LHCN-M2 (cell line): ENCODE measurements at places on chromosomes 4 and X. TPM values are rescaled to one million over a fixed set of nuclear protein-coding genes. Genes with fewer than 3 reads are reported as not detected.
A peak's percentile ranks its signal among the peaks of the same experiment; 100 is the strongest.

DNA sequence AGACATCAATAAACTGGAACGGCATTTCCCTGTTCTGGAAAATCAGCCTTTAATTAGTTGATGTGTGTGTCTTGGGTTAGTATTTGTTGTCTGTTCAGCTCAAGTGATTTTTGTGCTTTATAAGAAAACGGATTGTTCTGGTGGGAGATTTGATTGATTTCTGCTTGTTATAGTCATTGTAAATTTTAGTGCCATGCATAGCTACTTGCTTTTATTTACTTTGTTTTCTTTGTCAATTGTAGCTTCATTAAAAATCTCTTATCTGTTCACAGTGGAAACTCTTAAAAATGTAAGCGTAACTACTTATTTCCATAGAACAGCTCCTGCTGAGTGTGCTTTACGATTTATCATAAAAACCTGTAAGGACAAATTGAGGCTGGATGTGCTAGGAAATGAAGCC is 253.2 kb downstream of the TENM3 start:
- DNase-seq, result no peak

Gene MSX1
- 12.2 and 13.4 TPM in 2 replicates for total RNA-seq

DNA sequence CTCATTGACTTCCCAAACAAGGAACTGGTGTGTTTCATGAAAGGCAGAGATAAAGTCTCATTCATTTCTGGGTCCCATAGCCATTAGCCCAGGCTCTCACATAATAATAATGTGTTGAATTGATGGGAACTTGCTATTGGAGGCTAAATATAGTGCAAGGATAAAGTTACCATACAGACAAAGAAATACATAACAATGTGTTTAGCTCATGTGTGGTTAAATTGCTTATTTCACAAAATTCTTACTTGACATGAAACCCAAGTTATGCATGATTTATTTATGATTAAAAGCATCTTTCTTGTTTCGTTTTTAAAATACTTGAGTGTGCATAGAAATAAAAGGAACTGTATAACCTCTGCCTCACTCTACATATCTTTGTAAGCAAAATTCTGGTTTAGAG is 37.3 kb upstream of the LPAR4 start:
- DNase-seq, result peak; percentile 34

DNA sequence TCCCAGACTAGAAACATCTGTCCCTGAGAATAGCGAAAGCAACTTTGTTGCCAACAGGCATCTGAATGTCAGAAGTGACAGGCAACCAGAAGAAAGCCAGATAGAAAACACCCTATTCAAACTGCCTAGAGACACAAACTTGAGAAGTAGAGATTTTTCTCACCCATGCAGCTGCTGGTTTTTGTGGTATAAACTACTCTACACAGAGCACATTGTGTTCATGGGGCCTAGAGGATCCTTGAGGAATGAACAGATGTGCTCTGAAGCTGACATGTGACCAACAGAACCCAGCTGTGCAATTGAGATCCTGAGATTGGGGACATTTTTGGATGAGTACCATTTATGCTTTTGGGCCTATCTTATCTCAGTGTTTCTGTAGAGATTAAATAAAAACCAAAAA is 63.6 kb upstream of the NRK start:
- DNase-seq, result peak; percentile 40

Gene FMR1NB
- not detected in 2 replicates for total RNA-seq

- DNase-seq, result no peak
Observed at GRCh38 chr4:54843946-54844345, 186.2 kb downstream of the KIT start.

Gene SRPX2
- 62.8 and 74.5 TPM in 2 replicates for total RNA-seq

Gene HTRA3
- total RNA-seq, result 69.6 and 116 TPM in 2 replicates

Gene HTR2C
- not detected in 2 replicates for total RNA-seq

DNA sequence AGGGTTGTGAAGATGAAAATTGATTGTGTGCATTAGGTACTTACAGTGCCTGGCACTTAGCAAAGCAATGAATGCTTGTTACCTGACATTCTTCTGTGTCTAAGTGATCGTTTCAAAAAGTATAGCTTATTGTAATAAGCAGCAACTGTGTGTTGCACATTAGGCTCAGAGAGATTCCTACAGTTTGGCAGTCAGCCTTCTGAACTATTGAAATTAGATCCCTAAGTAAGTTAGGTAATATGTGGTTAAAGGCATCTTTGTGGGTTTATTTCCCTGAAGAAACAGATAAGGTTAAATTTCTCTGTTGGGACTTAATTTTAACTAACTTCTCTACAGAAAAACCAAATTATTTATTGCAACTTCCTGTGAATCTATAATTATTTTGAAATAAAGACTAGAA is 93.4 kb downstream of the REPS2 start:
- peak; percentile 60 for DNase-seq

- DNase-seq, result no peak
Observed at GRCh38 chr4:3512279-3512678, 19.9 kb downstream of the LRPAP1 start.

Gene FGFRL1
- 16.4 and 17.8 TPM in 2 replicates for total RNA-seq

- DNase-seq, result no peak
Observed at GRCh38 chr4:104743215-104743653, 248.5 kb upstream of the CXXC4 start.

DNA sequence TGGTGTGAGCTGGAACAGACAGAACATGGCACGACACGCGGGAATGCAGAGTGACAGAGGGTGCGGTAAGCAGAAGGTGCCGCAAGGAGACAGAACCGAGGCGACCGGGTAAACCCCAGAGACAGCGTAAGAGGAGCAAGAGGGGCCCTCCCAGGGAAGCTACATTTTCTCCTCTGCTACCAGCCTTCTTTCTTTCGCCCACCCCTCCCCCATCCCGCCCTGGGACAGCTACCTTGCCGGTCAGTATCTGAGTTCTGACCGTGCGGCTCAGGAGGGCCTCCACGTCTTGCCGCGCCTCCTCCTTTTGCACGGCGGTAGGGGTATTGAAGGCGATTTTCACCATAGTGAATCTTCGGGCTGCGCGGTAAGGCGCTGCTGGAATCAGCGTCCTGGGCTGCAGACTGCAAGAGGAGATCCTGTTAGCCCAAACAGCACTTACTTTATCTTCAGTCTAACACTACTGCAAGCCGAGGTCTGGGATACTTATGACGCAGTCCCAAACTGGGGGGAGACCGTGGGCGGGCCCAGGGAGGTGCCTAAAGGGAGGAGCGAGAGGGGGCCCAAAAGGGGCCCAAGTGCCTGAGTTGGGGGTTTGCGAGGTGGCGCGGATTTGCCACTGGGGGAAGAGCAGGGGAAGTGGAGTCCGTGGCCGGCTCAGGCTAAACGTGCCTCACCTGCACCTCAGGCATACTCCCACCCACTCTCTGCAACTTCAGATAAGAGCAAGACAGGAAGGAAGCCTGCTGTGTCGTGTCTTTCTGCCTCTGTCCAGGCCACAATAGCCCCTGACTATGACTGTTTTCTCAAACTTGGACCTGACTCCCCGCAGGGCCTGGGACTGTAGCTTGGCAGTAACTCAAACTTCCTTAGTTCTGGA is at the start of gene ITM2A:
Gene ITM2A, minus strand, starts transcription at position 462 of the 877 bp plus-strand sequence. Its CDS starts 119 bp downstream, at position 343.
- no peak for DNase-seq

Gene VCX3A
- not detected in 2 replicates for total RNA-seq

Gene FREM3
- total RNA-seq, result not detected in 2 replicates

DNA sequence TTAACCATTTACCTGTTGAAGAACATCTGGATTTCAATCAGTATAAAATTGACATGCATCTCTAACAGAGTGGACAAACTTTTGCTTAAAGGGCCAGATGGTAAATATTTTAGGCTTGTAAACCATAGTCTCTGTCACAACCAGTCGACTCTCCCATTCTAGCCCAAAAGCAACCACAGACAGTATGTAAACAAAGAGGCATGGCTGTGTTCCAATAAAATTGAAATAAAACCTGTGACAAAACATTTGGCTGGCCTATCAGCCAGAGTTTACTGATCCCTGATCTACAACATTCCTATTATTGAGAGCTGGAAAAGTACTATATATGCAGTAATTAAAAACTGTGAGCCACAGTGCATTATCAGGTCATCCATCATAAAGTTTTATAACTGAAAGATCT is 3.2 kb downstream of the CENPC start:
- DNase-seq, result no peak

DNA sequence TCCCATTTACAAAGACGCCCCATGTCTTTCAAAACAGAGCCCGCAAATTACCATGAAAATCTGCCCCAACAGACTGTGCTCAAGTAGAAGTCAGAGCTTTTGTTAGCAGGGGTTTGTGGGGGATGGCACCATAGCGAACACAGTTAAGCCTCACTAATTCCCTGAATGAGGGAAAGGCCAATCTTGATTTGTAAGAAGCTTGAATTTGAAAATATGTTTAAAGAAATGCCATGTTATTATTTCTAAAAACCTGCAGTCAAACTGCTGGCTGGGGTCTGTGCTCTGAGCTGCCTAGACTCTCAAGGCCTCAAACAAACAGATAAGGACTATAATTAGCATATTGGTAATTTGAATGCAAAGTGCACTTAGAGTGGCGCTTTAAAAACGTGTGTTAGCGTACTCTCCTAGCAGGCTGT is 9.4 kb upstream of the PAK3 start:
- no peak for DNase-seq

Gene TRAM1L1
- total RNA-seq, result 6.9 TPM in 2 replicates
